Esophagus muscularis mucosa (tissue), 4 donors: ENCODE measurements at places on chromosomes 4 and X. TPM values are rescaled to one million over a fixed set of nuclear protein-coding genes. Genes with fewer than 3 reads are reported as not detected.

DNA sequence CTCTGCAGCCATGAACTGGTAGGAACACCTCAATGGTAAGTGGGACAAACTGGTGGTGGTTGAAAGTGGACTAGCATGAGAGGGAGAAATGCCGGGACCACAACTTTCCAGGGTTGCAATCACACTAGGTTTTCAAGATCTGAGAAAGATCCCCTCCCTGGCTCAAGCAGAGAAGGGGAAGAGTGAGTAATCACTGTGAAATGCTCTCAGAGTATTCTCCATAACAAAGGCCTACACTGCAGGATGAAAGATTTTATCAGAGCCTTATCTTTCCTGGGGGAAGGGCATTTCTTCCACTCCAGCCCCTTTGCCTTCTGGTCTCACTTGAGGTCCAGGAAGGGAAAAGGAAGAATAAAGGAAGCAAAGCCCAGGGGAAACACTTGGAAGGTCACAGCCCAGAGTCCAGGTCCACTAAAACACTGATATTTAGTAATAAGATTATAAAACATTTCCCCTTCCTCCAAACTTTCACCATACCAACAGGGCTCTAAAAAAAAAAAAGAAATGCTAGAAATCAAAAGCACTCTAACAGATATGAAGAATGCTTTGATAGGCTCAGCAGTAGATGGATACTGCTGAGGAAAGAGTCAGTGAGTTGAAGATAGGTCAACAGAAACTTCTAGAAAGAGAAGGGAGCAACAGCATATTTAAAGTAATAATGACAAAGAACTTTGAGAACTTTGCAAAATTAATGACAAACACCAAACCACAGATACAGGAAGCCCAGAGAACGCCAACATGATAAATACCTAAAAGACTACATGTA, 95.9 kb downstream of the WDFY3 start:
- no peak for DNase-seq

- DNase-seq = no peak
These were observed 178.6 kb upstream of the JADE1 start for GRCh38 chr4:128630871-128631270.

DNA sequence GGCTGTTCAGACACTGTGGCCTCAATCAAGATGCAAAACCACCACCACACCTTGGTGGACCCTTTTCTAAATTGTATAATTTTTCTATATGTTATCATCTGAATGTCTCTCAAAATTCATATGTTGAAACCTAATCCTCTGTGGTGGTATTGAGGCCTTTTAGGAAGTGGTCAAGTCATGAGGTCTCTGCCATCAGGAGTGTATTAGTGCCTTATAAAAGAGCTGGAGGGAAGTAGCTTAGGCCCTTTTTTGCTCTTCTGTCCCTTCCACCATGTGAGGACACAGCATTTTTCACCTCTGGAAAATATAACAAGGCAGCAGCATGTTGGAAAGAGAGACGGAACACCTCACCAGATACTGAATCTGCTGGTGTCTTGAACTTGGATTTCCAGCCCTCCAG, 30.5 kb upstream of the DKK2 start:
- no peak for DNase-seq

DNA sequence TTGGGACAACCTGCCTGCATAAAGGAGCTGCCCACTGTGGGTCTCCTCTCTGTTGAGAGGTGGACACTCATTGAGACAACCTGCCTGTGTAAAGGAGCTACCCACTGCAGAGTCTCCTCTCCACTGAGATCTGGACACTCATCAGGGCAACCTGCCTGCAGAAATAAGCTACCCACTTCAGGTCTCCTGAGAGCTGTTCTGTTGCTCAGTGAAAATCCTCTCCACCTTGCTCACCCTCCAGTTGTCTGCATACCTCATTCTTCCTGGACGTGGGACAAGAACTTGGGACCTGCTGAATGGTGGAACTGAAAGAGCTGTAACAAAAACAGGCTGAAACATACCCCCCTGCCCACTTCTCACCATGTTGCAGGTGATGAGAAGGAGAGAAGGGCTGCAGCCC, 59.9 kb upstream of the CDKN2AIP start:
- no peak for DNase-seq

DNA sequence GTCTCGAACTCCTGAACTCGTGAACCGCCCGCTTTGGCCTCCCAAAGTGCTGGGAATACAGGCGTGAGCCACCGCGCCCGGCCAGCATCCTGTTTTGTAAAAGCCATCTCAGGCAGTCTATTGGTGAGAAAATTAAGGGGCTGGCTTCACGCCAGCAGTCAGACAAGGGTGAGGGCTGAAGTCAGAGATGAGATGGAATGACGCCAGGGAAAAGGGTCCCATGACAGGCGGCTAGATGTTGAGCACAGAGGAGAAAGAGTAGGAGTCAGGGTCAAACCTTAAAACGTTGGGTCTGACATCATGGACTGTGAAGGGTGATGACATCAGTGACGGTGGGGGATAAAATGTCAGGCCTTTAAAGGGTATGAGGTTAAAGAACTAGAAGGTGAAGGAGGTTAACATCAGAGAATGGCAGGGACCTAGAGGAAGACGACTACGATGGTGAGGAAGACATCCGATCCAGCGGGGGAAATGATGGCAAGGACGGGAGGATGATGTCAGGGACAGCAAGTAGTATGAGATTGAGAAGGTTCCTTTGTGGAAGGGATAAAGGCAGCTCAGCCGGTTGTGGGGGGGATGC, 504 bp upstream of the RBM3 start:
- no peak for DNase-seq

GRCh38 chr4:153082322-153083301, 121.6 kb upstream of the TRIM2 start:
- DNase-seq = no peak

GRCh38 chrX:44080083-44080482, 106.9 kb upstream of the NDP start:
- DNase-seq = no peak

GRCh38 chrX:124502166-124502565, 155.8 kb downstream of the SH2D1A start:
- DNase-seq = no peak

DNA sequence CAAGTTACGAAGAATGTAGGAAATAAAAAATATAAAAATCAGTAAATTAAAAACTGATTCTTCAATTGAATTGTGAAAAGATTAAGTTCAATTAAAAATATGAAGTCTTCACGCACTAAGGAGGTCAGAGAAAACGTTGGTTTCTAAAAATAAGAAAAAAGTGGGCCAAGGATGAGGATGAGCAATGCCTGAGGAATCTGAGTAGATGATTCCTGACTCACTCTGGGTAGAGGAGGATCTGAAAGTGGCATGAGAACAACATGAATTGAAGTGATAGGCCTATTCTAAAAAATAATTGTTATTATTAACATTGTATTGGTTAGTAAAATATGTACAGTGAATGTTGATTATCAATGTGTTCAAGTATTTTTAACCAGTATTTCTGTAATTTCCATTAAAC, 444.2 kb downstream of the GRIA2 start:
- DNase-seq = no peak

DNA sequence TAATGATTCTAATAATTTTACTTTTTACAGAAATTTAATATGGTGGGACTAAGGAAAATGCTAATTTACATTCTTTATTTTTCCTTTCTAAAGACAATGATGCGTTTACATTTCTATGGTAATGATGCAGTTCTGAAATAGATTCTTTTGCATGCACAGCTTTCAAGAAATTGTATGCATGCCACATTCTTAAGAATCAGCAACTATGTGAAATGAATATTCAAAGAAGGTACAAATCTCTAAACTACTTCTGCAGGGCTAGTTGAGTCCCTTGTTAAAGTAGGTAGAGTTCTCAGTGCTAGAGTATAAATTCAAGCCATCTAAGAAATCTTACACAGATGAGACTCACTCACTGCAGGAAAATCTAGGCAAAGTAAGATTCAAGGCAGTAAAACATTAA, 24.5 kb upstream of the GRID2 start:
- no peak for DNase-seq

GRCh38 chr4:103786014-103786413, 66.2 kb upstream of the TACR3 start:
- DNase-seq = no peak

- DNase-seq = no peak
These were observed 2.1 kb downstream of the NAF1 start for GRCh38 chr4:163164591-163164990.

- peak; percentile 90 for DNase-seq
These were observed 51.7 kb downstream of the TMEM154 start for GRCh38 chr4:152628128-152628527.

DNA sequence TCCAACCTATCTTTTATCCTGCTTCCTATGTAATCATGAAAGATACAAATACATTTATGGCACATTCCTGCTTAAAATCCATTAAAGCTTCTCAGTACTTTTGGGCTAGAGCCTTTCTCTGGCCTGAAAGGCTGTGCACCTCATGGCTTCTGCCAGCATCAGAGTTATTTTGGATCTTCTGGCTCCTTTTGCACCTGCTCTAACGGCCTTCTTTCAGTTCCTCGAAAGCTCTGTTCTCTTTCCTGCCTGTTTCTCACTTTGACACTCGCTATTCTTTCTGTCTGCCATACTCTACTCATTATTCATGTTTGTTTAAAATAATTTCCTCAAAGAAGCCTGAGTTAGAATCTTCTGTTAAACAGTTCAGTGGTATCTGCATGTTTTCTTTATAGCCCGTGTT, 86.0 kb downstream of the LRP2BP start:
- no peak for DNase-seq

- peak; percentile 91 for DNase-seq
These were observed at the start of gene GPC4 for GRCh38 chrX:133415276-133416105. Gene GPC4, minus strand, starts transcription at chrX:133415489. Its CDS starts 524 bp downstream, at chrX:133414965.

DNA sequence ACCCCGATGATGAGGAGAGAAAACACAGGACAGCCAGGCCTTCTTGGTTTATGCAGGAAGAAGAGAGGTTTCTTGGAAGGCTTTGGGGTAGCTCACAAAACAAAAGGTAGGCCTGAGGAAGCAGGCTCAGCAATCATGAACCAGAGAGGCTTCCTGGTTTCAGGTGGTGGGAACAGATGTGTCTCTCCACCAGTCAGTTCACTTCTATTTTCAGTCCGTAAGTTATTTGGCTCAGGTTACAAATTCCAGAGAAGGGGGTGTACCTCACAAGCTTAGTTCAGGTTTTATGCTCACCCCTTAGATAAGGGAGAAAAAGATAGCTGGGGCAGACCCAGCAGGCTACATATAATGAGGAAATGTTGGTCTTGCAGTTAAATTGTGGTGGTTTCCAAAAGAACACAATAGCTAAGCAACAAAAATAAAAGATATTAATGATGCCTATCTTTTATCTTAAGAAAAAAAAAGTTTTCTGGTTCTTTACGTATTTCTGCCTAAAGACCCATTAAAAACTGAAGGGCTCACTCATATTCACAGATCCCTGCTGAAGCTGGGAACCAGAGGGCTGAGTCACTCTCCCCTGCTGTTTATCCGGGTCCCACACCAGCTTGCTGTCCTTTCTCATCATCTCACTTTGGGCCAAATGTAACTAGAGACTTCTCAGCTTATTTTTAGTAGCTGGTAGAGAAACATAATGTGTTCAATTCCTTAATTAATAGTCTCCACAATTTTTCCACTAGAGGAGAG, 177.0 kb downstream of the CAMK2D start:
- DNase-seq = no peak

DNA sequence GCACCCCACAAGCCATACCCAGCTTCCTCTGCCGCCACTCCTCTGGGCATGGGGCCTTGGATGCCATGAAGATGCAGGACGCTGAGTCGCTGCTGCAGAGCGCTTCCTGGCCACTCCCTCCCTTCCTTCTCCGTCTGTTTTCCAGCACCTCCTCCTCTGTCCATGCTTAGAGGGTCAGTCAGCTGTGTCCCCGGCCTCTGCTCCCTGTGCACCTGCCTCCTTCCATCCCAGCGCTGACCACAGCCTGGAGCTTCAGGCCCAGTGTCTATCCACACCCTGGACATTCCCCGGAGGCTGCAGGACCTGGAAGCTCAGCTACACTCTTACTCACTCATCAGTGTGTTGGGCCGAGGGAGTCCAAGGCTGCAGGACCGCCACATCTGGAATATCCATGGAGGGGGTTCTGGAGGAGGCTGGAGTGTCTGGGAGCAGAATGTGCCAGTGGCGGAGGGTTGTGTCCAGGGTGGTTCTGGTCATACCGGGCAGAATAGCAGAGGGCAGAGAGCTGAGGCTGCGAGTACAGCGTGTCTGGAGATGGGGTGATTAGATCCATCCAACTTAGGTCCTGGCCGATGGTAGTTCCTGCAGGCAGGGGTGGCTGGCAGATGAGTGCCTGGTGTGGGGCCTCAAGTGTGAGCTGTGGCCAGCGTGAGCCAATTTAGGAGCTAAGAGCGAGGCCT, 58.6 kb upstream of the ADRA2C start:
- DNase-seq = no peak

GRCh38 chr4:93184053-93184452, 644.5 kb upstream of the ATOH1 start:
- DNase-seq = no peak

- DNase-seq = no peak
These were observed at the start of gene STK26 for GRCh38 chrX:132022967-132023895. Gene STK26, plus strand, starts transcription at chrX:132023302. Its CDS starts 316 bp downstream, at chrX:132023618.

DNA sequence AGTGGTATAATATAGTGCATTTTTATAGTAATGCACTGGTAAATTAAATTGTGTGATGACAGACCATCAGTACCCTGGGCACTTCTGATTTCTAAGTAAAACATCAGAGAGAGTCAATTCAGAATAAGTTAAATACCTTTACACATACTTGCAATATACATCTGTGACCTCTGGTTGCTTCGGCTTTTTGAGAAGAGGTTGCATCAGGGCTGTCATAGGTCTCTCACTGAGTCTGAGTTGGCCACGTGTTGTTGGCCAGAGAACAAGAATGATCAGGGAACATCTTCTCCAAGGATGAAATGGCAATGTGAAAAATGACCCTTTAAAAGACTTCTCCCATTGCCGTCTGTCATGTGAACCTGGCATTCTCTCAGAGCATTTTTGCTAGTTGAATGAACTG, 36.9 kb upstream of the PUDP start:
- DNase-seq = no peak

- no peak for DNase-seq
These were observed 114.9 kb upstream of the MAP3K15 start for GRCh38 chrX:19630228-19630627.

DNA sequence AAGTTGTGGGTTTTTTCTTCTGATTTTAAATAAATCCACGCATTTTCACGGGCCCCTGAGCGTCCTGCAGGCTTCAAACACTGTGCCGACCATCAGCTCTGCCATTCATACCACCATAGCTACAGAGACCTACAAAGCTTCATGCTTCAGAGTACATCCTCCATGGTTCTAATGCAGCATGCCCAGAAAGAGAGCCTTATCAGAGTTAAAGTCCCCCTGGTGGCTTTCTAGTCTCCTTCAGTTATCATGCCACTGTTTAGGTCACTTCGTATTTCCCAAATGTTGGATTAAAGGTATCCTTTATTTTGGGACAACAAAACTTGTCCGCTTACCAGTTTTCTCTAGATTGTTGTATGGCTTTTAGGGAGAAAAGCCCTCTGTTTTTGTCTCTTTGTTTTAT, 66.7 kb upstream of the VCX2 start:
- no peak for DNase-seq

Gene TMEM31
- not detected for total RNA-seq

Gene FRG2
- not detected for total RNA-seq

Gene ANXA10
- 4.6 TPM for total RNA-seq

Gene ATP7A
- total RNA-seq = 12.5 TPM

Gene NIPAL1
- total RNA-seq = 1.3 TPM

Gene DUSP9
- not detected for total RNA-seq

Gene MRFAP1
- 331 TPM for total RNA-seq

Gene DSPP
- total RNA-seq = not detected

Gene UGT8
- total RNA-seq = 0.69 TPM

Gene ODAPH
- total RNA-seq = not detected
